Cortex of kidney (tissue), 1 donor: ENCODE measurements at places on chromosomes 16 and 17.

- DNase-seq = no peak
Measured at GRCh38 chr17:8922451-8922850, 43.1 kb downstream of the PIK3R5 start.

DNA sequence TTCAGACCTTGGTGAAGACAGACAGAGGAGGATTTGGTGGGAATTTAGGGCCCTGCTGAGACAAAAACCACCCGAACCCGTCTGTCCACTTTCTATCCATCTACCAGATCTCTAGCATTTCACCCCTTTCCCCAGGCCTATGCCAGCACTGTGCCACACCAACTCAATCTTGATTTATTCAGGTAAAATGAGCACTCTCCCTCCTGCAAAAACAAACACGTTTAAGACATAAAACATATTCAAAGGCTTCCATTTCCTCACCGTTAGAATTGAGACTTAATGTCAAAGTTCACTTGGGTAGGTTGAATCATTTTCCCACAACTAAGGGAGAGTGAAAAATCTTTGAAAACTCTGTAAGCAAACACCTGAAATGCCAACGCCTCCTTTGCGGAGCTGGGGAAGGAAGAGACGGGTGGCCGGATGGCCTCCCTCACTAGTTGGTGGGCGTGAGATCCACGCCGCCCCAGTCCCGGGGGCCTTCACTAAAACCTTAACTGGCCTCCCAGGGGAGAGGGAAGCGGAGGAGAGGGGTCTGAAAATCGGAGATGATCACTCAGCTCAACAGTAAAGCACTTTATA lies 862 bp downstream of the DCAKD start:
- DNase-seq = no peak

DNA sequence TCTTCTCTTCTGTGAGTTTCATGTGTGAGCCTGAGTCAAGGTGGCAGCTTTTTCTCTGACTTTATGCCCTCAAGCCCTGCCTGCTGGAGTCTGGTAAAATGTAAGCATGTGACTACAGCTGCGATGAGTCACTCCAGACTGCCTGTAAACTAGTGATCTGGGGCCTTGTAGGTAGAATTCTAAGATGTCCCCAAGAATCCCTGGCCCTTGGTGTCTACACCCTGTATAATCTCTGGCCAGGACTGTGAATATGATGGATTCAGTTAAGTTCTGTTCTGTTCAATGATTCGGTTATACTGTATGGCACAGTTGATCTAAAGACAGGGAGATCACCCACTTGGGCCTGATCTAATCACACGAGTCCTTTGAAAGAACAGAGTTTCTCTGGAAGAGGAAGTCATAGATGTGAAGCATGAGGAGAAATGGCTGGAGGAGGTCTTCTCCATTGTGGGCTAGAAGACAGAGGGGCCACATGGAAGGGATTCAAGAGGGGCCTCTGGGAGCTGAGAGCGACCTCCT lies 29.8 kb downstream of the PRSS54 start:
- DNase-seq = no peak

DNA sequence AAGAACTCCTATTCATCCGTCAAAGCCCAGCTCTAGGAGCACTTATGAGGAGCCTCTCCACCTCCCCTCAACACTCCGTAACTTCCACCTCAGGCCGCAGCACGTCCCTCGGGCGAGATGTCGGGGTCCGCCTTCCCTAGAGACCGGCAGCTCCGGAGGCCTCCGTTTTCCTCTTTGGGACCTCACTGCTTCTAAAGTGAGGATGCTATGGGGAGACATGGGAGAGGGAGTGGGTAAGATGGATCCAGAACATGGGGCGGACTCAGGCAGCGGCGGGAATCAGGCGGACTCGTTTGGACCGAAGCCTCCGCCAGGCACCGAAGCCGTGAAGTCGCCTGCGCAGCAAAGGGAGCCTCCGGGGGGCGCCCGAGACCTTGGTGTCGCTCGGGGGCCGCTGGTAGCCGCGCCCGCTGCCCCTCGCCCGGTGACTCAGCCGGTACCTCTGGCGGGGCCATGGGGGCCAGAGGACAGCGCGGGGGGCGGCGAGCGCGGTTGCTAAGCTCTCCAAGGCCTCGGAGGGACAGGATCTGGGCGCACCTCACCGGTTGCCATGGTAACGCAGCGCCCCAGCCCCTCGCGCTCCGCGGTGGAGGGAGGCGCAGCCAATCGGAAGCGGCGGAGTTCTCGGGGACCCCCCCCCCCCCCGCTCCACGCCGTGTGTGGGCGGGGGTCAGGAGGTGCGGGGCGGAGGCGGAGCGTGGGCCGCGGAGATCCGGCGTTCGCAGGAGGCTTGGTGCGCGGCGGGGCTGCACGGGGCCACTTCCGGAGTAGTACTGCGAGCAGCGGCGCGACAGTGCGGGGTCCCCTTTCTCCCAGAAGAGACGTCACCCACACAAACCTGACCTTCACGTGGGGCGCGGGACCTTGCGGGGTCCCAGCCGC lies 1.3 kb upstream of the HIC1 start:
- DNase-seq = no peak

GRCh38 chr16:81873206-81873605 lies 94.1 kb downstream of the PLCG2 start:
- DNase-seq = no peak

- no peak for DNase-seq
Measured at GRCh38 chr17:2013994-2014317, 11.2 kb downstream of the RTN4RL1 start.
